ENCODE measurements at places on chromosomes 4 and X.

- DNase-seq, result no peak
Measured at GRCh38 chrX:50805276-50805675, 8.7 kb downstream of the SHROOM4 start.

GRCh38 chr4:978957-979701, 5.8 kb upstream of the DGKQ start:
- DNase-seq, result peak; percentile 73

DNA sequence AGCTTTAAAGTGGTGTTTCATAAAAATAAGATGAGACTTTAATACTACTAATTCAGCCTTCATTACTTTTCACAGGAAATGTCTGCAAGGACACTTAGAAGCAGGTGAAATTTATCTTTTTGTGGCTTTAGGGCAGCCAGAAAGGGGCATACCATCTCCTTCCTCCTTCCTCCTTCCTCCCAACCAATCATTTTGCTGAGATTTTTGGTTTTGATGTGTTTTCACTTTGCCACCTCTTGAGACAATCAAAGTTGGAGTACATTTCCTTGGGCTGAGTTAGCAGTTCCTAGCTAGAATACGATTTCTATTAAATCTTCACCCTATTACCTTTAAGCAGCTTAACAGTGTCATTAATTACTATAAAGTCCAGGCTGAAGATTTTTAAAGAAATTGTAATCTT, 5.1 kb upstream of the NDST3 start:
- no peak for DNase-seq

- DNase-seq, result no peak
Measured at GRCh38 chr4:144644368-144645101, 1.4 kb upstream of the HHIP start.

GRCh38 chr4:15665753-15666365, 10.7 kb upstream of the FBXL5 start:
- DNase-seq, result peak; percentile 84

DNA sequence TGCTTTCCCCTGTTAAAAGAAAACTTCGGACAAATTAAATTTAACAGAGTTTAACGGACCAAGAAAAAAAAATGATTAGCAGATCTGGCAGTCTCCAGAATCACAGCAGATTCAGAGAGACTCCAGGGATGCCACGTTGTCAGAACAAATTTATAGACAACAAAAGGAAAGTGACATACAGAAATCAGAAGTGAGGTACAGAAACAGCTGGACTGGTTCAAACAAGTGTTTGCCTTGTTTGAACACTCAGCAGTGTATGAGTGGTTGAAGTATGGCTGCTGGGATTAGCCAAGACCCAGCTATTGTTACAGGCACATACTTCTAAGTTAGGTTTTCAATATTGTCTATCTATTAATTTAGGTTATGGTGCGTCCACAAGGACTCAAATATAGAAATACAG, 19.1 kb downstream of the PIR start:
- no peak for DNase-seq

DNA sequence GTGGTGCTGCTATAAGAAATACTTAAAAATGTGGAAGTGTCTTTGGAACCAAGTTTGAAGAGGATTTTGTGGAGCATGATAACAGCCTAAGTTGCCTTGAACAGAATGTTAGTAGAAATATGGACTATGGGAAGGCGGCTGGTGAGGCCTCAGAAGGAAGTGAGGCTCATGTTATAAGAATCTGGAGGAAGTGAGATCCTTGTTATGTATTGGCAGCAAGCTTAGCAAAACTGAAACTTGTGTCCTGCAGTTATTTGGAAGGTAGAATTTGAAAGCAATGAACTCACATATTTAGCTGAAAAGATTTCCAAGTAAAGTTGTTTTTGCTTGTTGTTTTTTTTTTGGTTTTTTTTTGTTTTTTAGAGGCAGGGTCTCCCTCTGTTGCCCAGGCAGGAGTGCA, 13.6 kb upstream of the MED14 start:
- DNase-seq, result peak; percentile 17

- DNase-seq, result peak; percentile 97
Measured at GRCh38 chr4:5863461-5864113, 29.3 kb downstream of the CRMP1 start.

- DNase-seq, result no peak
Measured at GRCh38 chr4:20185103-20185502, 66.6 kb upstream of the SLIT2 start.

DNA sequence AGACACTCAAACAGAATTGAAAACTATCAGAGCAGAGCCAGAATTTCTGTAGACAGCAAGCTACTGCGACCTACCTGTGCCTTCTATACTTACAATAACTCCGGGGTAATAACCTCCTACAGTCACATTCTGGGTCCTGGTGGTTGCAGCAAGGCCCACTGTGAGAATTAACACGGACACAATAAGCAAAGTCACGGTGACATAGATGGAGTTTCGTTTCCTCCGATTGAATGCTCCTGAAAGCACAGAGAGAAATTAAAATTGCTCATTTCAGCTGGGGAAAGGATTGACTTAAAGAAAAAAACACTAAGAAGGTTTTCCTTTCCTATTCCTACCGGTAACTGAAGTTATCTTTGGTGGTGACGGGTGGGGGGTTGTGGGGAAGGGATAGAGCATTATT, 7.0 kb downstream of the TMEM255A start:
- DNase-seq, result no peak

- no peak for DNase-seq
Measured at GRCh38 chr4:102298716-102299115, 46.6 kb downstream of the SLC39A8 start.

GRCh38 chr4:38173935-38174518, 213.8 kb downstream of the PTTG2 start:
- no peak for DNase-seq

DNA sequence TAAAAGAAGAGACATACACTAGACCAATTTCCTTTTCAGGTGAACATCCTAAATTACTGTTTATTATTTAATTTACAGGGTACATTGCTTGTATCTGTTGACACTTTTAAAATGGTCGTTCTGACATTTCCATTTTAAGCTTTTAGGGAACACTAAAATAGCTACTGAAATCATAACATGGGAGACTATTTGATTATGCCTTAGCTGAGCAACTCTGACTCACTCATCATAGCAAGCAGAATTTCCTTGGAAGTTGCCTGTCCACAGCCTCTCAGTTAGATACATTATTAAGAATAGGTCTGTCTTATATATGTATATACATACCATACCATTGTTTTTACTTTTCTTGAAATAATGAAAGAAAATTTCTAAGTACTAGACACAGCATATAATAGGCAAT, 22.0 kb downstream of the GUCY1B1 start:
- peak; percentile 65 for DNase-seq
